ENCODE measurements at places on chromosomes 1 and 21.

DNA sequence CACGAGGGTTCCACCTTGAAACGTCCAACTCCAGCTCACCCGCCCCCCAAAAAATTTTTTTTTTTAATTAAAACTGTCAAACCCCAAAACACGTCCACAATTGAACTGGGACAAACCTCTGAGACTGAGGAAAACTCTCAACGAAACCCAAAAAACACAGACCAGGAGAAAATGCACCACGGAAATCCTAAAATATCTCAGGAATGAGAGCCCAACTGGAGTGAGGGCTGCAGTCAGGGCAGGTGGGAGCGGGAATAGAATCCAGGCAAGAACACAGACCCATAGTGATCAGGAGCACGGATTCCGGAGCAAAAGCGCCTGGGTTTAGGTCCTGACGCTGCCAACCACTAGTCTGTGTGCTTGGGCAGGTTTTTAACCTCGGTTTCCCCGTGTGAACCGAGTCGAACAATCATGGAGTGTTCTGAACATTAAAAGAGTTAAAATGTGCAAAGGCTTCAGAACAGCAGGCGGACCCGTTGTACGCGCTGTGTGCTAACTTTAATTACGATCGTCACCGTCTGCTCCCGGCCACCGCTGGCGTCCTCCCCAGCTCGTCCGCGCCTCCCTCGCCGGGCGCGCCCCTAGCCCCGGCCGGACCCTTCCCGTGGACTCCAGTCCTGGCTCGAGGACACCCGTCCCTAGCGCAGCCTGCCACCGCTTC lies 624 bp downstream of the ARHGAP29 start:
- peak; percentile 66 for DNase-seq

- no peak for DNase-seq
Observed at GRCh38 chr1:202642619-202643291, 67.5 kb downstream of the SYT2 start.

DNA sequence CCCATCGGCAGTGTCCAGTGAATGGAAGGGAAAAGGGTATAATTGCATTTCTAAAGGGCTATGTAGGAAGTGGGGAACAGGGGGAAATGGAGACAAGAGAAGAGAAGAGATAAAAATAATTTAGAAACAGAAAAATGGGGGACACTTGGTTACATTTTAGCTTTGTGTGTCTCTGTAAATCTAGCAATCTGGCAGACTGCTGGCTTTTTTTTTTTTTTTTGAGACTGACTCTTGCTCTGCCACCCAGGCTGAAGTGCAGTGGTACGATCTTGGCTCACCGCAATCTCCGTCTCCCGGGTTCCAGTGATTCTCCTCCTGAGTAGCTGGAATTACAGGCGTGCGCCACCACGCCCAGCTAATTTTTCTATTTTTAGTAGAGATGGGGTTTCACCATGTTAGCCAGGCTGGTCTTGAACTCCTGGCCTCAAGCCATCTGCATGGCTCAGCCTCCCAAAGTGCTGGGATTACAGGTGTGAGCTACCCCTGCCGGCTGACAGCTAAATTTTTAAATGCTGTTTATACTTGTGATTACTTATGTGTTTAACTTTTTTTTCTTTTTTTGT lies 53.4 kb downstream of the AGPAT3 start:
- DNase-seq: no peak

GRCh38 chr1:225651376-225651871 lies 1.5 kb downstream of the ENAH start:
- no peak for DNase-seq

GRCh38 chr1:214958486-214958885 lies 124.1 kb upstream of the KCNK2 start:
- DNase-seq: no peak

DNA sequence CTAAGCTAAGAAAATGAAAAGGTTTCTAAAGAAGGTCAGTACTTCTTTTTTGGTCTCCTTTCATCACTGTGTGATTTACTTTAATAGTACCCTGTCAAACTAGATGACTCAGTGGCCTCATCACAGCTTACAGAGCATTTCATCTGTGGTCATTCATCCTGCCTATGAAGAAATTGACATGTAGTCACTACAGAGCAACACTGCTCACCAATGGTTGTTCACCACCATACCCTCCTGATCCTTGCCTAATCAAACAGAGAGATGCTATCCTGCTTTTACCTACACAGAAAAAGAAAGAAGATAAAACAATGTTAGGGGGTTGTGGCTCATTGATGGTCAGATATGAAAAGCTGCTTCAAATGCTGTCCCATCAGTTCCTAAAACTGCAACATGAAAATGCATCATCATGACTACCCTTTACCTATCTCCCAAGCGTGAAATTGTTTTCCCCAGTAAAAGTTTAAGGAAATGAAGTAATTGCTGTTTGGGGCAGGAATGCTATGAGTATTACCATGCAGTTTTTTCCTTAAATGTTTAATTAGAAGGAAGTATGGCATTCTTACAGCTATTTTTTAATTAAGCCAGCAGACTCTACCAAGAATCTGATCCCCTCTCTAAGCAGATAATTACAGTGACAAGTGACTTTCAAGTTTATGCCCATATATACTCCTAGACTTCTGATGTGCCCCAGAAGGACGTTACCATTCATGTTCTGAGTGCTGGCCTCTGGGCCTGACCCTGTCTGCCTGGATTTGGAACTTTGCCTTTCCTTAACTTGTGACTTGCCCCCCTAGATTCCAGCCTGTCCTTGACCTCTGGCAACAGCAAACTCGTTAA lies 46.1 kb upstream of the FBXO28 start:
- no peak for DNase-seq

DNA sequence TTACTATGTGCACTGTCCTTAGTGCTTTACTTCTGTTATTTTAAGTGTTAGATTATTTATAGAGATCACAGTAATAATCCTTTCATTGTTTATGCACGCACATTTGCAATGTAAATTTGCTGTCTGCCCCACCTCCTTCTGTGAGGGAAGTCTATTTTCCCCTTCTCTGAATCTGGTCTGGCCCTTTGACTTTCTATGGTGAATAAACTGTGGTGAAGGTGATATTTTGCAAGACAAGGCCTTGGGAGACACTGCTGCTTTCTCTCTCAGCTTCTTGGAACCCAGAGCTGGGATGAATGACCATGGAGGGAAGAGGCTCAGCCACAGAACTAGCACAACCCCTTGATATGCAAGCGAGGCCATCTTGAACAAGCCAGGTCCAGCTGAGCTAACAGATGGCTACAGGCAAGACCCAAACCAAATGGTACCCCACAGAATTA lies 156.3 kb downstream of the ST6GALNAC3 start:
- DNase-seq: no peak

GRCh38 chr1:35615440-35615839 lies 25.9 kb downstream of the PSMB2 start:
- no peak for DNase-seq

DNA sequence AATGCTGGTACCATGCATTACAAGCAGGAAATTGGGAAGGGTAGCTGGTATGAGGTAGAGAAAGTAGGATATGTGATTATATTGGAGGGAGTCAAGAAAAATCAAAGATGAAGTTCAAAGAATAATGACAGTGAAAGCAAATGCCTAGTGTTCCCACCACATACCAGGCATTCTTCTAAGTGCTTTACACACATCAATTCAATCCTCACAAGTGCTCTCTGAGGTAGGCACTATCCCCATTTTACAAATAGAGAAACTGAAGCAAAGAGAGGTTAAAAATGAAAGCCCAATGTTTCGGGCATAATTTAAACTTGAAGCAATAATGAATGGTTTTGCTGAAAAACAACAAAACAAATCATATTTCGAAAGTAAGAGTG lies 40.1 kb upstream of the MCOLN3 start:
- DNase-seq: no peak

DNA sequence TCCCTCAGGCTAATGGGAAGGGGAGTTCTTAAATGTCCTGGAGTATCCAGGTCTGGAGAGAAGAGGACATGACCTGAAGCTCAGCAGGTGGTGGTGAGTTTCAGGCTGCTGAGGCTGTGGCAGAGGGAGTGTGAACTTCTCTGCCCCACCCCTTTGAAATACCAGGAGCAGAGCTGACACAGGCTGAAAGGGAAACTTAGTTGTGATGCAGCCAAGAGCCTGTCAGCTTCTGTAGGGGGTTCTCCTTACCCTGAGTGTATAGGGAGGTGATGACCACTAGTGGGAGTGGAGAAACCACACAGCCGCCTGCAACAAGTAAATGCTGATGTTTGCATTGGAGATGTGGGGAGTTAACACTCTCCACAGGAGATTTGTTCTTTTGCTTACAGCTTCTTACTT lies 152.3 kb downstream of the FCRL5 start:
- no peak for DNase-seq

- peak; percentile 88 for DNase-seq
Observed at GRCh38 chr1:154839691-154840090, 30.4 kb downstream of the KCNN3 start.

GRCh38 chr21:35911412-35912191 lies 148.7 kb downstream of the SETD4 start:
- no peak for DNase-seq

- DNase-seq: peak; percentile 17
Observed at GRCh38 chr1:116916002-116916401, 6.3 kb downstream of the PTGFRN start.

- DNase-seq: no peak
Observed at GRCh38 chr1:243620096-243620495, 229.9 kb downstream of the AKT3 start.

DNA sequence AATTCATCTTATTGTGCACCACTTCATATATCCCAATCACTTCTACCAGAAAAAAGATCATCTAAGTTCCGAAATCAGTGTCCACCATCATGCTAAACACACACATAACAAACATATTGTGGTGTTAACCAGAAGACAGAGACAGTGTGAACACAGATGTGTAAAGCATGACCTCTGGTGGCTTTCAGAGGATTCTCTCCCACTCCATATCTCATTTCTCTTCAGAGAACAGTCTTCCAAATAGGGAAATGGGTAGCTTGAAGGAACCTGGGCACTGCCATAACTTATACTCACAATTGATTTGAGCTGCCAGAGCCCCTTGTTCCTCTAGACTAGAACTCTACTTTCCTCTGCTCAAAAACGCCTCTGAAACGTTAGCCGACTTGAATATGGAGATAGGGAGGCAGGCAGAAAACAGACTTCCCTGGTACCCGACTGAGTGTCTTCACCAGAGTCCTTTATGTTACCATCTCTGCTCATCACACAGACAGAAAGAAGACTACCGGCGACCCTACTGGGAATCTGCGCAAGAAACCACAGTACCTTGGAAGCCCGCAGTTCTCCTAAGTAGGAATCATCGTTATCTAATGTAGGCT lies 1.8 kb upstream of the ELAPOR1 start:
- no peak for DNase-seq

DNA sequence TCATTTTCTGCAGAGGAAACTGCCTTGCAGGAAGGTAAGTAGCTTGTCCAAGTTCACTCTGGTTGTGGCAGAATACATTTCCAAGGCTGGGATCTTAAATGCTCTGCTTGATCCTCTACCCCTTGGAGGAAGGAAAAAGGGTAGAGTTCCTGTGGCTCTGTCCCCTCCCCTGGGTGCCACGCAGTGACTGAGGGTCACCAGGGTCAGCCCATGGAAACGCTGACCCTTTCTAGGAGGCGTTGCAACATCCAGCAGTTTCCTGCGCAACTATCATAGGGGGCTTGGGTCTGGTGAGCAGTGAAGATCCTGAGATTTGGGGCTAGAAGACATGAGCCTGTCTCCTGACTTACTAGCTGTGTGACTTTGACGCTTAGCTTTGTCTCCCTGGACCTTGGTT lies 29.4 kb upstream of the EPS8L3 start:
- peak; percentile 49 for DNase-seq

DNA sequence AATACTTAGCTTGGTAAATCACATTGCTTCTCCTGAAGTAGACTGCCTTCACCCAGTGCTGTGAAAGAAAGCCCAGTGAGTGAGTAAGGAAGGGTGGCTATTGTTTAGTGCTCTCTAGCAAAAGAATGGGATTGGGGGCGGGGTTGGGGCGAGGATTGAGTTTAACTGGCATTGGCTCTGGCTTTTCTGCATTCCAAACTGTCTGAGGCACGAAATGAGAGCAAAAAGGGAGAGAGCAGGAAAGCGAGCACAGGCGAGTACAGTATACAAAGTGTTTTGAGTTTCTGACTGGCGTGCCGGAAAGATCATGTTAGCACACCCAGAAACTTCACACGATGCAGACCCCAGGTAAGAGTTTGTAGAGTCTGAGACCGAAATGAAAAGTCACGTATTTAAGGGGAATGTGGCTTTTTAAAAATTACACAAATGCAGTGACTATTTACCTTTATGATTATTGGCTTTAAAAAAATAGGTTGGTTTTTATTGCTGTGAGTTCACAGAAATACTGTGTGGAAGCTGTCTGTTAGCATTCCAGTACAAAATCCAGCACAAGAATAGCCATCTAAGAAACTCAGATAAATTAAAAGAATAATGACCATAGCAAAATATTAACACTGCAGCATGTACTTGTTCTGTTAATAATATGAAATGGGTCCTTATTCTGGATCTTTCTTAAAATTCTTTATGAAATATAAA lies 155.4 kb downstream of the CLEC20A start:
- peak; percentile 97 for DNase-seq

GRCh38 chr1:190474010-190474409 lies 3.7 kb downstream of the BRINP3 start:
- DNase-seq: no peak

- no peak for DNase-seq
Observed at GRCh38 chr1:6668503-6668902, 33.1 kb downstream of the DNAJC11 start.

DNA sequence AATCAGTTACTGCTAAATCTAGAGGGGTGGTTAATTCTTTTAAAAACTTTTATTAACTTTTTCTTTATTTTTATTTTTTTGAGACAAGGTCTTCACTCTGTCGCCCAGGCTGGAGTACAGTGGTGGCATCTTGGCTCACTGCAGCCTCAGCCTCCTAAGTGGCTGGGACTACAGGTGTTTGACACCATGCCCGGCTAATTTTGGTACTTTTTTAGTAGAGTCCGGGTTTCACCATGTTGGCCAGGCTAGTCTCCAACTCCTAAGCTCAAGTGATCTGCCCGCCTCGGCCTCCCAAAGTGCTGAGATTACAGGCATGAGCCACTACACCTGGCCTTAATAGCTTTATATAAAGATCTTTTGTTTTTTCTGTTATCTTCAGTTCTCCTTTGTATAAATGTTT lies 11.9 kb downstream of the ZYG11B start:
- DNase-seq: no peak
